ENCODE measurements at places on chromosomes 16 and 17. TPM values are rescaled to one million over a fixed set of nuclear protein-coding genes. Genes with fewer than 3 reads are reported as not detected.

Gene C17orf50
- total RNA-seq = not detected

DNA sequence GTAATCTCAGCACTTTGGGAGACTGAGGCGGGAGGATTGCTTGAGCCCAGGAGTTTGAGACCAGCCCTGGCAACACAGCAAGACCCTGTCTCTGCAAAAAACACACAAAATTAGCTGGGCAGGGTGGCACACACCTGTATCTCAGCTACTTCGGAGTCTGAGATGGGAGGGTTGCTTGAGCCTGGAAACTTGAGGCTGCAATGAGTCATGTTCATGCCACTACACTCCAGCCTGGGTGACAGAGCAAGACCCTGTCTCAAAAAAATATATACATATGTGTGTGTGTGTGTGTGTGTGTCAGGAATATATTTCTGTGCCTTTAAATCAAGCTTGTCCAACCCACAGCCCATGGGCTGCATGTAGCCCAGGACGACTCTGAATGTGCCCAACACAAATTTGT lies 55.2 kb downstream of the CRISPLD2 start:
- DNase-seq = no peak
- no peaks in the 10 kb centered on the region for H3K4me1 ChIP-seq
- H3K27ac ChIP-seq = no peak overlapping the region

DNA sequence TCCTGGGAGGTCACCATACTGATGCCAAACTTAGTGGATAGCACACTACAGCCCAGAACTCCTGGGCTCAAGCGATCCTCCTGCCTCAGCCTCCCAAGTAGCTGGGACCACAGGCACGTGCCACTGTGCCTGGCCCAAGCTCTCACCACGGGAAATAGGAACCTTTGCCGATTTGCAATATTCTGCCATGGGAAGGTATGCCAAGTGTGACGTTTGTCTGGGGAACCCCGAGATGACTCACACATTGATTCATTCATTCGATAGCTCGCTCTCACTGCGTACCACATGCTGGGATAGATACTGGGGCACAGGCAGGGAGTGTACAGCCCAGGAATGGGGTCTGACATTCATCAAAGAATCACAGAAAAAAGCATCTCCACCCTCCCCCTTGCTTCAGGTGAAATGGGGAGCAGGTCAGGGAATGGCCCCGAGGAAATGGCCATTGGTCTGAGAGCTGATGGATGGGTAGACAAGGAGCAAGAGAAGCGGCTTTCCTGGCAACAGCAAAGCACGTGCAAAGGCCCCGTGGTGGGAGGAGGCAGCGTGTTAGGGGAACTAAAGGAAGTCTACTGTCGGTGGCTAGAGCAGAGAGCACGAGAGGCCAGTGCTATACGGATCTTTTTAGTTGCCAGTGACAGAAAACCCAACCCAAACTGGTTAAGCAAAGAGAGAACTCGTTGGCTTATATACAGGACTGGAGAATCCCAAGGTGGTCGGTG lies 44.1 kb downstream of the DNAH17 start:
- H3K36me3 ChIP-seq = no peaks in the 10 kb centered on the region
- peaks cover 29% of the 10 kb centered on the region for H3K4me1 ChIP-seq
- H3K27ac ChIP-seq = no peak overlapping the region

GRCh38 chr17:41382394-41382793 lies 288 bp upstream of the KRT34 start:
- H3K4me1 ChIP-seq = peaks cover 6% of the 10 kb centered on the region
- no peak for DNase-seq
- no peaks in the 10 kb centered on the region for H3K27me3 ChIP-seq
- H3K36me3 ChIP-seq = peaks cover 7% of the 10 kb centered on the region
- H3K27ac ChIP-seq = no peak overlapping the region

- H3K4me1 ChIP-seq = no peaks in the 10 kb centered on the region
- no peak overlapping the region for H3K4me3 ChIP-seq
- no peaks in the 10 kb centered on the region for H3K27me3 ChIP-seq
- peaks cover 33% of the 10 kb centered on the region for H3K36me3 ChIP-seq
Observed at GRCh38 chr17:66786107-66786506, 48.8 kb upstream of the CACNG5 start.

- peaks cover 4% of the 10 kb centered on the region for H3K36me3 ChIP-seq
- no peak for DNase-seq
- H3K4me1 ChIP-seq = peaks cover 74% of the 10 kb centered on the region
- no peak overlapping the region for H3K27ac ChIP-seq
- H3K4me3 ChIP-seq = no peak overlapping the region
Observed at GRCh38 chr17:82865274-82865673, 25.5 kb upstream of the ZNF750 start.

DNA sequence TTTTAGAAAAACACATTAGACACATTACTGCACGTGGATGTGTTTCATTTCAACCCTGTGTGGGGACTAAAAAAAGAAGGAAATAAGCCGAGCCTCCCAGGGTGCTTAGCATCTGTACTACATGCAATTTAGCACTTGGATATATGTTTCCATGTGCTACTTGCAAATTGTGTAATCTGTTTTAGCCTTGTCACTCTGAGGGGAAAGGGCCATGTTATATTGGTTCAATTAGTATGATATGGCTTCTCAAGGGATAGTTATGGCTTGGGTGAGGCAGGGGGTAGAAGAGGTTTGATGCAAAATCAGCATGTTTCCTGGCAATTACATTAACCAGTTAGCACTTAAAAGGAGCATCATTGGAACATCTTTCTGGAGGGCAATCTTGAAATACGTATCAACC lies 353.5 kb upstream of the GOT2 start:
- H3K4me3 ChIP-seq = no peak overlapping the region
- no peaks in the 10 kb centered on the region for H3K27me3 ChIP-seq
- no peaks in the 10 kb centered on the region for H3K36me3 ChIP-seq
- H3K4me1 ChIP-seq = no peaks in the 10 kb centered on the region
- no peak for DNase-seq

Measured in activated CD4-positive, alpha-beta memory T cell treated with anti-CD3 and anti-CD28 coated beads for 36 hours (primary cell).